ENCODE measurements at places on chromosomes 5 and 9.

DNA sequence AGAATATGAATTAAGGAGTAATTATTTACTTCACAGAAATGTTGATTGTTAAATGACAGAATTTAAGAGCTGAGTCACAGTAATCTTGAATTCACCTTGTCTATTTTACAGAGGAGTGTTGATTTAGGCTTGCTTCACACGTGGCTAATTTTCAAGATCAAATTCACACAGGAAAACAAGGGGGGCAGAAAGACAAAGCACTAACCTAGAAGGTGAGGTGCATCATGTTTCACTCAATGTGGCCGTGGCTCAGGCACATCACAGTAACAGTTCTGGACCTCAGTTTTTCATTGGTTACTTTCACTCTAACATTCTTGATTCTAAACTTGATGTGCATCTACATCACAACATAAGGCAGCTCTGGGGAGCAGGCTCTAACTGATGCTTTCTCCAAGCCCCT, 69.6 kb upstream of the GNAQ start:
- no peak for DNase-seq

DNA sequence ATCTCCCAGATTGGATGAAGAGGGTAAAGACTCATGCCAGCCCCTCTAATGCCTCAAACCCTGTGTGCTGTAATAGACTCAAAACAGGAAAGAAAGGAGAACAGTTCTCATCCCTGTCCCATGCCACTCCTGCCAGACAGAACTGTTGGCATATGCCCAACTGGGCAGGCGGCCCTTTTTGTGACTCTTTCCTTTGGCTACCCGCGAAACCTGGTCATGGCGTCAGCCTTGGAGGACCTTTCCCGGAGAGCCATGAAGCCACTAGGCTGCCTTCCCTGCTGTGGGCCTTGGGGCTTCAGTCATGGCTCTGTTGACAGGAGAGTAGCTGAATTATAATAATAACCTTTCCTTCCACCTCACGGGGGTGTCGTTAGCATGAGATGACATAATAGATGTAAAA, 75.9 kb upstream of the SEMA6A start:
- no peak for DNase-seq

DNA sequence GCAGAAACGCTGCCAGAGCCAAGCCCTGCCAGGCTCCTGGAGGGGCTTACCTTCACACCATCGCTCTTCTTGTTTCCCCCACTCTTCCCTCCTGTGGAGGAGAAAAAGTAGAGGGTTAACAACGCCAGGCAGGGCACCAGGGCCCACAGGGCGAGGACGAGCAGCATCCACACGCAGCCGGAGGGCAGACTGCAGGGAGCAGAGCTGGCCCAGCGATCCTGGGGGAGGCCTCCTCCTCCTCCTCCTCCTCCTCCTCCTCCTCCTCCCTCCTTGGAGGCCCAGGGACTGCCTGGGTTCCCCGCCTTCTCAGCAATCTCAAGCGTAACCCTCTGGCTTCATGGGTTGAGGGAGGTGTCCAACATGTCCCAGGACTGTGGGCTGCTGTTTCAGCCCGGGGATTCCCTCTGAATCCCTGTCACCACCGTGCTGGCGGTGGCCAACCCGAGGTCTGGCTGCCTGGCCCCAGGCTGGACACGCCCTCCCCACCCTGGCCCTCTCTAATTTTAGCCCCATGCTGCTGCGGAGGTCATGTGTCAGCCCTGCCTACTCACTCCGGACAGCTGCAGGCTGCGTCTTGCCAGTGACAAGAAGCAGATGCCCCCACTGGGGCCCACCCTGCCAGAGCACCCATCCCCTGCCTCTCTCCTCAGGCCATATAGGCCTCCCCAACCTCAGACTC, 44.3 kb downstream of the CAMK2A start:
- DNase-seq: no peak

- DNase-seq: no peak
Observed at GRCh38 chr9:7139886-7140285, 382.1 kb downstream of the KDM4C start.

DNA sequence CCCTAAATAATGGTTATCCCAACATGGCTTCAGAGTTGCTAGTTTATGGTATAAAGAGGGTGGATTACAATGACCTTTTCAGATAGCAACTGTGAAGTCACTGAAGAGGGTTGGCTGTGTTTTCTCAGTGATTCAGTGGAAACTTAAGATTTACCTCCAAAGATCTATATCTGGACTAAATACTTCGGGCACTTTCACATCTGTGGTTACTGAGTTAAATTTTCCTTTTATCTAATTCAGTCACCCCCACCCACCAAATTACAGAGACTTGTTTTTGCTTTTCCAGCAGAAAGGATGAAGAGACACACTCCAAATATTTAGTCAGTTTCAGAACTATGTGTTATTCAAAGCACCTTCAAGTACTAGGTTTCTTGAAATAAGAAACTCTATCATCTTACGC, 573.2 kb downstream of the CCDC171 start:
- no peak for DNase-seq

GRCh38 chr5:172695232-172696054, 54.4 kb downstream of the NEURL1B start:
- no peak for DNase-seq

DNA sequence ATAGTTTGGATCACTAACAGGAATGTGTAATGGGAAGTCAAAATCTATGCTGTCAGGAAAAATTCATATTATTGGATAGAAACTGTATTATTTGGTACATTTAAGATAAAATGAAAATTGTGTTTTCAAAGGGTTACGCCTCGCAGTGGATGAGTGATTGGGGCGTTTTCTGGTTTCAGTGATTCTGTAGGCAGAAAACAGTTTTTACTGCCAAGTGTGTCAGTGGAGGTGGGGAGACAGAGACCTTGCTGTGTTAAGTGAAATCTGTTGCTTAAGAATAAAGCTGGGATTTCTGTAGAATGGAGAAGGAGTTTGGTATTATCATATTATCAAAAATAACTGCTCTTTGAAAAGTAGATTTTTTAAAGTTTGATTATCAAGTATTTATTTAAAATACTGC, 69.7 kb downstream of the GHR start:
- DNase-seq: no peak

DNA sequence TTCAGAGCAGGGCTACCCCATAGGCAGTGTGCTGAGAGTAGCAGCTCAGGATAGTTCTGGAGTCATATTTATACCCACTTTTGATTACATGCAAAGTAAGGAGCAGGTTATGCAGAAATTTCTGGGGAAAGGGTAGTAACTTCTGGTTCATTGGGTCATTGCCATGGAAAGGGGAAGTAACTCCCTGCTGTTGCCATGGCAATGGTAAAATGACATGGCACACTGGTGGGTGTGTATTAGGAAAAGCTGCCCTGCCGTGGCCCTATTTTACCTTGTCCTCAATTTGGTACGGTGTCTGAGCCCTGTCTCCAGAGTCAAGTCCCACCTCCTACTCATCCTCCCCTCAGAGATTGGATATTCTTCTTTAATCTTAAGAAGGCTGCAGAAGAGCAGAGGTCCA, 526.7 kb upstream of the TYRP1 start:
- DNase-seq: no peak

DNA sequence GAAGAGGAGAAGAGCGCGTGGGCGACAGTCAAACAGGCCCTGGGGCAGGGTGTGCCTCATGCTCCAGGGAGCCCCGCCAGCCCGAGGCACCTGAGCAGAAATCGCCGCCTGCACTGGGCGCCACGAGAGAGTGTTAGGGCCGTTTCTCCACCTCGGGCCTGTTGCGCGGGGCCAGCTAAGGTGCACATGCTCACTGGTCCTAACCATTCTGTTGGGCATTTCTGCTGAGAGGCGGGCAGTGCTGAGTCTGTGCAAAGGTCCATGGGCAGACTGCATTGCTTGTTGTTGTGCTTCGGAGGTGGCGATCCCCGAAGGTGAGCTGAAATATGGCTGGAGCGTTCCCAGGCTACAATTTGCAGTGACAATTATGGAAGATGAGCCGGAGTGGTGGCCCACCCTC, 367.8 kb upstream of the SPATA31A5 start:
- no peak for DNase-seq

DNA sequence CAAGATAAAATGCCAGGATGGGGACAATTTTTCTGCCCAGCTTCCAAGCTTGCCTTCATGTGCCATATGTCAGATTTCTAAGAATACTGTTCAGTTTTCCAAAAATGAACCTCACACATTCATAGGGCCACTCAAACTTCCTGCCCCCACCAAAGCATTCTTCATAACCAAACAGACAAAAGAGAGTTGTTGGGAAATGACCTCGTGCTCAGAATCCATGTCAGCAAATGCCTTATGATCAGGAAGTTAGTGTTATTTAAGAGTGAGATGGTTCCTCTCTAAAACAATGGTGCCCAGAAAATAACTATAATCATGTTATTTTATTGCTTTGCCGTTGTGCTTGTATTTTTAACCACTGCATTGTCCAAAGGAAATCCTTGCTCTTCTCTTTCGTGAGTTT, 208.2 kb downstream of the ZNF608 start:
- no peak for DNase-seq

DNA sequence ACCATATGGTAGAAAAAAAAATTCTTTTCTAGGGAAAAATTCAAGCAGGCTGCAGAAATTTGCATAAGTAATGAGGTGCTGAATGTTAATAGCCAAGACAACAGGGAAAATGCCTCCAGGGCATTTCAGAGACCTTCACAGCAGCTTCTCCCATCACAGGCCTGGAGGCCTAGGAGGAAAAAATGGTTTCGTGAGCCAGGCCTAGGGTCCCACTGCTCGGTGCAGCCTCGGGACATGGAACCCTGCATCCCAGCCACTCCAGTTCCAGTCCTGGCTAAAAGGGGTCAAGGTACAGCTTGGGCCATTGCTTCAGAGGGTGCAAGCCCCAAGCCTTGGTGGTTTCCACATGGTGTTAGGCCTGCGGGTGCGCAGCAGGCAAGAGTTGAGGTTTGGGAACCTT, 436.0 kb upstream of the SMC2 start:
- DNase-seq: no peak

GRCh38 chr9:4082948-4083347, 216.9 kb downstream of the GLIS3 start:
- no peak for DNase-seq

- no peak for DNase-seq
Observed at GRCh38 chr5:175385691-175386362, 58.2 kb downstream of the DRD1 start.

DNA sequence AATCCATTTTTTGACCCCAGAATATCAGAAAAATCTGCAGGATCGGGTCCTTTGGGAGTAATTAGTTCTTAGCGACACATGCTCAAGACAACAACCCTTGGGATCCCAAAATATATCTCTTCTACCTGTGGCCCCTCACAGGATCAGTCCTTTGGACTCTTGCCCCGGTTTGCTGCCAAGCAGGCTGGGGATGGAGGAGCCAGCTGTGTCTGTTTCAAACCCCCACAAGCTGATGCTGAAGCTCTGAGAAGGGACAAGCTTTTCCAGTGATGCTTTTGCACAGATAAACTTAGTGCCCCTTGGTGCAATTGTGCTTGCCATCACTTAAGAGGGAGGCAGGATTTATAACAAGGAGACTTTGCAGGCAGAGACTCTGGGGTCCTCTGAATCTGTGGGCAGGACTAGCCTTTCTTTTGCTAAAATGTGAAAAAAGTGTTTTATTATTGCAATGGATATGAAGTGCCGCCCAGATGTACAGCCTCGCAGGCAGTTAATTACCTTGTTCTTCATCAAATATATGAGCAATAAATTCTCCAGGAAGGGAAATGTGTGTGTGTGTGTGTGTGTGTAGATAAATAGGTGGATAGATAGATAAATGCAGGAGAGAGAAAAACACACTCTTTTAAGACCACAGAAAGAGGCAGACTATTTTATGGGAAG, 9.6 kb upstream of the LHX2 start:
- no peak for DNase-seq

DNA sequence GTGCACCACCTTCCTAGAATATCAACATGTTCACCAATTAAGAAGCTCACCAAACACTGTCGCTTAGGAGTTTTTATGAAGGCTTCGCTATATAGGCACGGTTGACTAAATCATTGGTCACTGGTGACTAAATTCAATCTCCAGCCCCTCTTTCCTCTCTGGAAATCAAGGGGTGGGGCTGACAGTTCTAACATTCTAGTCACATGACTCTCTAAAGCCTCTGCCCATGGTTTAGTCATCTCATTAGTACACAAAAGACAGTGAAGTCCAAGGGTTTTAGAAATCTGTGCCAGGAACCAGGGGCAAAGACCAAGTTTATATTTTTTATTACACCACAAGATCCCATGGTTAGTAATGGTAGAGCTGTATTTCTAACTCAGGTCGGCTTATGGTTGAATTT, 243.2 kb downstream of the ELAVL2 start:
- no peak for DNase-seq

DNA sequence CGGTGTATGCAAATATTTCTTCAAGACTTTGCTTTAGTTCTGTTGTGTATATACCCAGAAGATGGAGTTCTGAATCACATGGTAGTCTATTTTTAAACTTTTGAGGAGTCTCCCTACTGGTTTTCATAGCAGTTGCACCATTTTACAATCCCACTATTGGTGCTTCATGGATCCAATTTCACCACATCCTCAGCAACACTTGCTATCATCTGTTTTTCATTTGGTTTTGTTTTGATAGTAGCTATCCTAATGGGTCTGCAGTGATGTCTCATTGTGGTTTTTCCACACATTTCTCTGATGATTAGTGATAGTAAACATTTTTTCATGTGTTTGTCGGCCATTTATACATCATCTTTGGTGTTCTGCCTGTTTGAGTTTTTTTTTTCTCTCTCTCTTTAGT, 1339.3 kb downstream of the EFNA5 start:
- DNase-seq: no peak

- DNase-seq: no peak
Observed at GRCh38 chr9:68947015-68947414, 66.9 kb downstream of the PRKACG start.

DNA sequence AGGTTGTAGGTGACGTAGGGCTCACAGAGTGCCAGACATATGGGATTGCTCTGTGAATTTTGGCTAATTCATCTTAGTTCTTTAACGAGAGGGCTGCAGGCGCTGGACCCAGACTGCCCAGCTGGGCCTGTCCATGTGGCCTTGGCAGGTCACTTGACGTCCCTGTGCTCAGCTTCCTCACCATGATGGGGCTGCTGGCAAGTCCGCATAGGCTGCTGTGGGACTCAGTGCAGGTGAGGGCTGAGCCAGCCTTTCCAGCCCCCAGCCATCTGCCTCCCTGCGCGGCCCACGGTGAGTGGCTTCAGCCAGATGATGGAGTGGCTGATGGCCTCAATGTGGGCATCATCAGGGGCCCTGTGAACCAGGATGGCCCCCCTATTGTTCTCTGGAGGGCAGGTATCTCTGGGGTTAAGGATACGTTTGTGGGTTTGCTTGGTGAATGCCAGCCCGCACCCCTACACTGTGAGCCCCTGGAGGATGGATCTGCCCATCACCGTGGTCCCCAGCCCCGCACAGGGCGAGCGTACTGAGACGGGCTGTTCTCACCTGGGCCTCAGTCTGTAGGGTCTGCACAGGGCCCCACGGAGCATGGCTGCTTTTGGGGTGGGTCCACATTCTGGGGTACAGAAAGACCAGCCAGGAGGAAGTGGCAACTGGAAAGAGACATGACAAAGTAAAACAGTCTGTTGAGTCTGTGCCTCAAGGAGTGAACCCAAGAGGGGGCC, 3.7 kb downstream of the CARD19 start:
- DNase-seq: no peak

GRCh38 chr5:79547982-79548381, 34.0 kb upstream of the HOMER1 start:
- no peak for DNase-seq

- no peak for DNase-seq
Observed at GRCh38 chr9:70073193-70073592, 29.5 kb downstream of the MAMDC2 start.

GRCh38 chr5:114702136-114702535, 340.3 kb downstream of the KCNN2 start:
- DNase-seq: no peak

All from T-helper 22 cell (primary cell).